ENCODE measurements at places on chromosomes 4 and X.

GRCh38 chr4:20603671-20604313 lies 96.5 kb upstream of the PACRGL start:
- peak; percentile 71 for ATAC-seq

GRCh38 chr4:153710681-153711080 lies 26.6 kb downstream of the TLR2 start:
- no peak for ATAC-seq

DNA sequence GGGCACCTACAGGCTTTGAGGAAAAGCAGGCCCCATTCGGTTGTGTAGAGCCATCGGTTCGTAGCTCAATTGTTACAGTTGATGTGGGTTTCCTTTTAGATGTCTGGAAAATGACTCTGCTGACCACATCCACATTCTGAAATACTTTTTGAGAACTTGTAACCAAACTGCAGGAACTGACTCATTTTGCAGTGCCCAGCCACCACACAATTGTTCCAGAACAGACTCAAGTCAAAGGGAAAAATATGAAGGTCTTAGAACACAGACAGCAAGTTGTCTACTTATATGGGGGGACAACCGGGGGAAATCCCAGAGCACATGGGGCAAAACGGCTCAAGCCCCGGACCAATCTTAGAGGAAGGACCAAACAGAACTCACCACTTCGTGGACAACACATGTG lies 557.6 kb upstream of the DIPK2B start:
- peak; percentile 28 for ATAC-seq

- ATAC-seq: no peak
Observed at GRCh38 chr4:71133491-71133890, 140.0 kb downstream of the DCK start.

- ATAC-seq: no peak
Observed at GRCh38 chrX:24748196-24748595, 54.5 kb downstream of the POLA1 start.

DNA sequence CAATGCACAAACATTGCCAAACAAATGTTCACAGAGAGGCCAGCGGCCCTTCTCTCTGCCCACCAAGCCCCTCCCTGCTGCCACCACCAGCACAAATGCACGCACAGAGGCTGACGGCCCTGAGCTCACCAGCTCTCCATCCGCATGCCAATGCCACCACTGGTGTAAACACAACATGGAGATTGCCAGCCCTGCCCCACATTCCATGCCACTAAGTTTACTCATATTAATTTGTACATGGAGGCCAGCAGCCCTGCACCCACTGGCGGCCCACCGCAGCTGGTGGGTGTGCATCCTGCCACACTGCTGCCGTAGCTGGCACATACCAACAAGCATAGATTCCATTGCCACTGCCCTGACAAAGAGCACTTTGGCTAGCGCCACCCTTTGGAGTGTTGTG lies 124.0 kb downstream of the CYLC1 start:
- ATAC-seq: no peak

DNA sequence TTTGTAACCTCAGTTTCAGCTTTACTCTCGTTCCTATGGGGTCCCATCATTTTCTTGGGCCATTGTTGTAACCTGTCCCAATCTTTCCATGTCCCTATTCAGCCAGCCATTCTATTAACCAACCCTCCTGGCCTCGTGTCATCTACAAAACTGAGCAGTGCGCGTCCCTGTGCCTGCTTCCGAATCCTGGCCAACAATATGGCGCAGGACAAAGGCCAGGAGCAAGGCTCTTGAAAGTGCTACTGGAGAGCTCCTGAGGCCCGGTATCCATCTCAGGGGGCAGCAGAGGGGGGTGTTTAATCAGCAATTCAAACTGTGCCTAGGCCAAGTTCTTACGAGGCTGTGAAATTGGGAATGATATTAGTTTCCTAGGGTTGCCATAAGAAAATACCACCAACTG lies 41.2 kb upstream of the APLN start:
- no peak for ATAC-seq

DNA sequence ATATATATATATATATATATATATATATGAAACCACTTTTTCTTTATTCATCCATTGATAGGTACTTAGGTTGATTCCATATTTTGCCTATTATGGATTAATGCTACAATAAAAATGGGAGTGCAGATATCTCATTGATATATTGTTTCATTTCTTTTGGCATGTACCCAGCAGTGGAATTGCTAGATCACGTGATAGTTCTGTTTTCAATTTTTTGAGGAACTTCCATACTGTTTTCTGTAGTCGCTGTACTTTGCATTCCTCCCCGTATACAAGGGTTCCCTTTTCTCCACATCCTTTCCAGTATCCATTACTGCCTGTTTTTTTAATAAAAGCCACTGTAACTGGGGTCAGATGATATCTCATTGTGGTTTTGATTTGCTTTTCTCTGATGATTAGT lies 124.6 kb downstream of the GABRB1 start:
- no peak for ATAC-seq

- peak; percentile 32 for ATAC-seq
Observed at GRCh38 chr4:76028350-76028765, 5.1 kb upstream of the CXCL10 start.

- ATAC-seq: no peak
Observed at GRCh38 chr4:27040356-27040755, 179.7 kb downstream of the STIM2 start.

Measured in SK-N-SH treated with all-trans-retinoic acid at 6 μM for 48 hours (cell line).